ENCODE measurements at places on chromosomes 11 and 22.

DNA sequence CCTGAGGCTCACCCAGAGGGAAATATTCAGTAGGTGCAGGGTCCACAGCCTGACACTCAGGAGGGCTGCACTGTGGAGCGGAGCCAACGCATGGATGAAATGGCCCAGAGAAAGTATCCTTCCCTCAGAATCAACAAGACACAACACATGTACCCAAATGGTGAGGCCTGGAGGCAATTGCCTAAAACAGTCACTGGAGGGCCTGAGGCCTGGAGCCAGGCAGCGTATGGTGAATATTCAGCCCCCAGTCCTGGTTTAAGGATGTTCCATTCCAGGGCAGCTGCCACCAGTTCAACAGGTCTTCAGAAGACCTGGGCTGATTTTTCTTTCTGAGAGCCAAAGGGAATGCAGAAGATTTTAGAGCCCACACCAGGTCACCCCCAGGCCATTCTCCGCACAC, 264.8 kb downstream of the INSC start:
- DNase-seq, result no peak

GRCh38 chr11:78958444-78958843, 383.8 kb upstream of the NARS2 start:
- no peak for DNase-seq

GRCh38 chr22:33105501-33105911, 47.3 kb upstream of the SYN3 start:
- DNase-seq, result no peak

GRCh38 chr11:70541699-70542098, 143.4 kb downstream of the CTTN start:
- DNase-seq, result no peak

- DNase-seq, result no peak
Observed at GRCh38 chr22:22761963-22762772, 117.8 kb downstream of the GGTLC2 start.

DNA sequence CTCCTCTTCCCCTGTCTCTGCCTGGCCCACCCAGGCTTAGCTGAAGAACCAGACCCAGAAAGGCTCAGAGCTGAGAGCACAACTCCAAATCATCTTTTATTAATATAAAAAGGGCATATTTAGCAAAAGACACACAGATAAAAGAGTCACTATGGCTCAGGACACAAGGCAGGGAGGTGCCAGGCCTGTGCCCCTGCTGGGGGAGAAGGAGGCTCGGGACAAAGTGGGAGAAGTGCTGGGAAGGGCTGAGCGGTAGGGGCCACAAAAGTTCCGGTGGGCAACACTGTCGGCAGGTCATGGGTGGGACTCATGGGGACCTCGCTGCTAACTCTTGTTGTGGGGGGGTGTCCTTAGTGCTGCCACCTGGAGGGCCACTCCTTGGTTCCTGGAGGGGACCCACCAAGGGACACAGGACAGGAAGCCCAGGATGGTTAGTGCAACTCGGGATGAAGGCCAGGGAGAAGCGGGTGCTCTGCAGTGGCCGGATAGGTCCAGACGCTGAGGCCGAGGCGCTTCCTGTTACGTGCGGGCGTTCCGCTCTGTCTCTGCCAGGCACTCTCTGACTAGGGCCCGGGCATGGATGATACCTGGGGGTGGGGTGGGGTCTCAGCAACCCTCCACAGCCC, 1.4 kb upstream of the PITPNM1 start:
- DNase-seq, result no peak
